ENCODE measurements at places on chromosomes 12 and 14.
A peak's percentile ranks its signal among the peaks of the same experiment; 100 is the strongest.

DNA sequence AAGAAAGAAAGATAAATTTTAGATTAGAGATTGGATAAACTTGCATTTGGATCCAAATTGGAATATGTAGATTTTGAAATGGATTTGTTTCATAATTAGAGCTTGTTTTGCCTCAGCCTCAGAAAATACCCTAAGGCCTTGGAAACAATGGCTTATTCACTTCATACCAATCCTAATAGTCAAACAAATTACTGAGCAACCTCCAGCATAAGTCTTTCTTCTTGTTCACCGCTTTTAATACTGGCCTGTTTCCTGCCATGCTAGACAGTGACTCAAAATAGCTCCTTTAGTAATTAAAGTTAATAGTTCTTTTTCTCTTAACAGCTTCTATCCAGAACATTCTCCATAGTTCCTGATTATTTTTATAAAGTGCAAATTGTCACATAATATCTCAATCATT is 110.9 kb upstream of the DNM1L start:
- no peak for DNase-seq

- DNase-seq = no peak
These were observed 163.4 kb downstream of the KICS2 start for GRCh38 chr12:64058541-64059265.

- DNase-seq = peak; percentile 75
These were observed 1.5 kb upstream of the OTX2 start for GRCh38 chr14:56811593-56812363.

DNA sequence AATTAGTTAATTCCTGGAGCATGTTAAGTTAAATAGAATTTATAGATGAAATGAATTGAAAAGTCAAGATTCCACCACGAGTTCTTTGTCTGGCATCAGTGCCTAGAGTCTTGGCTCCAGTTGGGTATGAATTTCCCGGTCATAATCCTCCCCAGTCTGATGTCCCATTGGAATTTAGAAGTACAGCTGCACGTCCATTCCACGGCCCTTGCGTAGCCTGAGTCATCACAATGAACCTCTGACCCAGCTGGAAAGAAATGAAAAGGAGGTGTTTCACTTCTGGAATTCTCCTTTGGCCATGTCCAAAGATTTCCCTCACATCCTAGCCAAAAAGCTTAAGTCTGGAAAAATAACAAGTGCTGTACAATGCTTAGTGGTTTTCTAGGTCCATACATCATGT is 122.7 kb downstream of the KICS2 start:
- no peak for DNase-seq

GRCh38 chr12:132256646-132257045 is 72.7 kb downstream of the GALNT9 start:
- DNase-seq = no peak

- DNase-seq = no peak
These were observed 17.7 kb downstream of the SLC25A29 start for GRCh38 chr14:100288382-100289185.

GRCh38 chr14:96901227-96901626 is 104.0 kb downstream of the VRK1 start:
- DNase-seq = no peak

- no peak for DNase-seq
These were observed 379.8 kb upstream of the PRICKLE1 start for GRCh38 chr12:42969355-42969754.

Measured in right kidney (tissue), 9 donors.